ENCODE measurements at places on chromosomes 2 and 18. TPM values are rescaled to one million over a fixed set of nuclear protein-coding genes. Genes with fewer than 3 reads are reported as not detected.

The FAP gene
- not detected for total RNA-seq

The SPP2 gene
- not detected for total RNA-seq

The CERKL gene
- not detected for total RNA-seq

The SGPP2 gene
- 0.89 TPM for total RNA-seq

The ANXA4 gene
- total RNA-seq = 41.2 TPM

The CNNM4 gene
- total RNA-seq = 7.9 TPM

The BOLL gene
- total RNA-seq = not detected

The B3GNT7 gene
- total RNA-seq = 0.37 TPM

The COL3A1 gene
- total RNA-seq = not detected

The ZNF519 gene
- 21.7 TPM for total RNA-seq

The SP140 gene
- 58.7 TPM for total RNA-seq

The DCDC2C gene
- not detected for total RNA-seq

The FLACC1 gene
- 2.9 TPM for total RNA-seq

The RTTN gene
- total RNA-seq = 32.8 TPM

The CFC1 gene
- total RNA-seq = not detected

The ESPNL gene
- total RNA-seq = 0.09 TPM

The ANKRD30BL gene
- total RNA-seq = not detected

The SH2D6 gene
- total RNA-seq = 1.4 TPM

The MAL gene
- 174 TPM for total RNA-seq

The LGALSL gene
- 0.43 TPM for total RNA-seq

The KCNF1 gene
- not detected for total RNA-seq

The NAT8 gene
- total RNA-seq = not detected

The TUBB8B gene
- not detected for total RNA-seq

The PCARE gene
- not detected for total RNA-seq

The FECH gene
- total RNA-seq = 23.6 TPM
